Effector memory CD8-positive, alpha-beta T cell (primary cell): ENCODE measurements at places on chromosomes 6 and 20.
A peak's percentile ranks its signal among the peaks of the same experiment; 100 is the strongest.

GRCh38 chr6:157905590-157906342, 75.9 kb upstream of the SYNJ2 start:
- DNase-seq, result no peak

- no peak for DNase-seq
These were observed 59.7 kb downstream of the BANF2 start for GRCh38 chr20:17759449-17759848.

GRCh38 chr6:88369262-88369661, 203.1 kb upstream of the CNR1 start:
- no peak for DNase-seq

DNA sequence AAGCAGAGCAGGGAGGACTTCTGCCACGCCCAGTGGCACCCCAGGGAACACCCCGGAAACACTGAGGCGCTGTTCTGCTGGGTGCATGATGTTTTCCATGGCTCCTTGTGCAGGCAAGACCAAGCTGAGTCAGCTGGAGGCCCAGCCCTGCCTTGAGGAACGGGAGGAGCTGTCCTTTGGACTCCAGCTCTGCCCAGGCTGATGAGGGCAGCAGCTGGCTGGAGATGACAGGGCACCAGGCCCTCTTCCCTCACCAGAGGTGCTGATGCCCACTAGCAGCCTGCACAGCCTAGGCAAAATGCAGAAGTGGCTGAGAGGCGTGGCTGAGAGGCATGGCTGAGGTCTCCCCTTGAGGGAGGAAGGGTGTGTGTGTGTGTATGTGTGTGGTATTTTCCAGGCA, 2.4 kb downstream of the C6orf132 start:
- no peak for DNase-seq

GRCh38 chr20:12153628-12154027, 235.9 kb downstream of the BTBD3 start:
- no peak for DNase-seq

DNA sequence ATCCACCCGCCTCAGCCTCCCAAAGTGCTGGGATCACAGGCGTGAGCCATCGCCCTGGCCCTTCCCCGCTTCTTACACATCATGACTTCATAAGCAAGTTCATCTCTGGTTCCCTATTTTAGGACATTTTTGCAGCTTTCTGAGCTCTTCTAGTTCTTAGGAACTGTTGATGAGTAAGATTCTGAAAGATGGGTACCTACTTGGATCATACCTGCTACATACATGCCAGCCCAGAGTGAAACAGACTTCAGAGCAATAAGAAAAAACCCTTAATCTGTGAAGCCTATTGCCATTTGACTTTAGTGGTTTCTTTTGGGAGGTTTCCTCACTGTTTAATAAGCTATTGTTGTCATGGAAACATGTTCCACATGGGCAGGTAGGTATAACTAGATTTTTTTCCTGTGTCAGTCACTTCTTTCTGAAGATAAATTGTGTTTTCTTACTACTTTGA, 27.9 kb upstream of the TMEM217 start:
- DNase-seq, result no peak

GRCh38 chr20:56755201-56755600, 126.1 kb downstream of the TFAP2C start:
- DNase-seq, result no peak

DNA sequence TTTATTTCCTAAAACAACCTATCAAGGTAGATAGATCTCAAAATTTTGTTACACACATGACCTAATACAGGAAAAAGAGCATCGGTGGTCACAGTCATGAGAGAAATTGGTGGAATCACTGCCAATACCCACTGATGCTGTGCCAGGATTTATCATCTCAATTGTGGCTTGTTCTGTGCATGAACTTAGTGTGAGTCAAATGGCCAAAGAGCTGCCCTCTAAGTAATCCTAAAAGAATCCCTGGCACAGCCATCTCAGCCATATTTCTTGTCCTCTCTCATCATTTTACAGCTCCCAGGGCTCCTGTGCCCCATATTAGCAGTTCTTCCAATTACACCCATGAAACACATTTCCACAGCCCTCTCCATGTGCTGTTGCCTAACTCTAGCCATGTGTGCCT, 6.1 kb downstream of the GSTA5 start:
- DNase-seq, result no peak

GRCh38 chr6:42756722-42757121, 10.8 kb upstream of the TBCC start:
- no peak for DNase-seq

- no peak for DNase-seq
These were observed 27.7 kb upstream of the CARMIL1 start for GRCh38 chr6:25251426-25251825.

DNA sequence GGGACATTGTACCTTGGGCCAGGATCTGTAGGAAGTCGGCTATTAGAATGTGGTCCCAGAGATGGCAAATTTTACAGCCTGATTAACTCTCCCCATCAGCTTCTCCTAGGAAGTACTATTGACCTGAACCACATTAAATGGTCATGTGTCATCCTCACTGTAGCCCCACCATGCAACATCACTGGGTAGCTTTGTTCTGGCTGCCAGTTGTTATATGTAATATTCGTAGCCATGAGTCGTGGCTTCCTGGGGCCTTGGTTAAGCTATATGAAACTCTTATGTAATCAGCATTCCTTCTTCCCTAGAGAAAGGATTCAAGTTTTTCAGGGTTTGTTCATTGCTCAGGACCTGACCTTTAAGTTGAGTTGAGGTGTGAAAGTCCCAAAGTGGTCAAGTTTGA, 125.7 kb downstream of the ANKS1A start:
- no peak for DNase-seq

- DNase-seq, result no peak
These were observed 38.5 kb downstream of the GCNT2 start for GRCh38 chr6:10559522-10560152.

DNA sequence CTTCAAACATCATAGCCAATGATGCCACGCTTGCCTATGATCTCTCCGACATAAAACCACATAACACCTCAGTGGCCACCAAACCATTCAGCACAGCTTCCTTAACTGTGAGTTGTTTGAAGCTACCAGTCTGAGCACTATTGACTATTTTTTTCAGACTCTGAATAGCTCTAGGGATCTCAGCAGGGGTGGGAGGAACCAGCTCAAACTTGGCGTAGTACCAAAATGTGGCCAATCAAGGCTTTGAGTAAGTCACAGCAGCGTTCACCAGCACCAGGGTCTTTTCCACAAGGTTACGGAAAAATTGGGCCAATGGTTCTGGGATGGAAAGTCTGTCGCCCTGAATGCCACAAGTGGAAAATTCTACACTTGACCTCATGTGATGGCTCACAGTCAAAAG, 70.6 kb downstream of the SMPDL3A start:
- DNase-seq, result no peak

DNA sequence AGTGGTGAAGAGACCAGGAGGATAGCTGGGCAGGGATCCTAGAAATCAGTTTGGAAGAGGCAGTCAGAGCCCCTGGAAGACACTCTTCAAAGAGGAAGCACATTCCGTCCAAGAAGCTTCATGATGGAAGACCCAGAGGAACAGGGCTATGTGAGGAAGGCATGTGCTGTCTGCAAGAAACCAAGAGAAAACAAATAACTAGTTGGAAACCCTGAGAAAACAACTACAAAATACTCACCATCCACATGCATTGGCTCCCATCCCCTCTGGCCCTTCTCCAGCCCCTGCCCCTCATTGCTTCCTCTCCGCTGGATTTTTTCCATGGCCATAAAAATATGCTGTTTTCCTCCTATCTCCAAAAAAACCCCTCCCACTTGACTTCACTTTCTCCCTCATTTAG, 40.9 kb upstream of the SMOC2 start:
- DNase-seq, result no peak

DNA sequence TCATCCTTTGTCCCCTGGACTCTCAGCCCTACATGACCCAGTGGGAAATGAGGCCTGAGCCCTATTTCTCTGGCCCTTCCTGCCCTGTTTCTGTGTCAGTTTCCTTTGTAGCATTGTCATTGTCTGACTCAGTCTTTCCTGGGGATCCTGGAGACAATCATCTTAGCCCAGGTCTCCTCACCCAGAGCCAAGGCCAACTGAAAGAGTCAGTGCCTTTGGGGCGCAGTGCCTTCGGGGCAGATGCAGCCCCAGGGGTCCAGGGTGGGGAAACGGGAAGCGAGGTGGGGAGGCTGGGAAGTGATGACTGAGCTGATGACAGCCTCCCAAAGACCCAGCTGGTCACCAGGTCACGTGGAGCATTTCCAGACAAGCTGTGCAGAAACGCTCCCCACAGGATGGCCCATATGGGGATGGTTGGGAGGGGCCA, 93.3 kb upstream of the SULF2 start:
- DNase-seq, result no peak

- no peak for DNase-seq
These were observed 87.6 kb downstream of the QRSL1 start for GRCh38 chr6:106716966-106717365.

DNA sequence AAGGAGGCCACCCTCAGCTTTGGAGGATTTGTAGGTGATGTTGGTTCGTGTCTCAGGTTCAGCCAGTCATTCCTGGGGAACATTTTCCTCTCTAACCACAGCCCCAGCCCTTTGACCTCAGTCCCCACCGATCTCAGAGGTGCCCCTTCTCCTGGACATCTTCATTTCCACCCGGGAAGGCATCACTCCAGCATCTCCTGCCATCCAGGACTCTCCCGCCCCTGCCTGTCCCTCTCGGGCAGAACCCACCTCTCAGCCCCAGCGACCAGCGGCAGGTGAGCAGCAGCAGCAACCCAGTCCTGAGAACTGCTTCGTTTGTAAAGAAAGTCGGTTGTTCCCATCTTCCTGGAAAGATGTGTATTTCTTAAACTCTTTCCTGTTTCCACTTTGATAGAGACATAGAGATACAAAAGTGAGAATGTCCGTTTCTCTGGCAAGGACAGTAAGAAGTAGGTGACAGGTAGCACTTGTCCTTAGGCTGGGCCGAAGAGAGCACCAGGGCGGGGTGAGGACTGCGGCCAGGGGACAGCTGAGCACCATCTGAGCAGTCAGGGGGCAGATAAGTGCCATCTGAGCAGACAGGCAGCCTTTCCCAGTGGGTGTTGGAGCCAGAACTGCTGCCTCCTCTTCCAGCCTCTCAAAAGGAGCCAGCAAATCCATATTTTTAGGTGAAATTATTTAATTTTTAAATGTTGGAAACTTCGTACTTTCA, 142.2 kb downstream of the CDH4 start:
- no peak for DNase-seq

GRCh38 chr6:41531591-41532582, 14.3 kb upstream of the FOXP4 start:
- DNase-seq, result peak; percentile 49

DNA sequence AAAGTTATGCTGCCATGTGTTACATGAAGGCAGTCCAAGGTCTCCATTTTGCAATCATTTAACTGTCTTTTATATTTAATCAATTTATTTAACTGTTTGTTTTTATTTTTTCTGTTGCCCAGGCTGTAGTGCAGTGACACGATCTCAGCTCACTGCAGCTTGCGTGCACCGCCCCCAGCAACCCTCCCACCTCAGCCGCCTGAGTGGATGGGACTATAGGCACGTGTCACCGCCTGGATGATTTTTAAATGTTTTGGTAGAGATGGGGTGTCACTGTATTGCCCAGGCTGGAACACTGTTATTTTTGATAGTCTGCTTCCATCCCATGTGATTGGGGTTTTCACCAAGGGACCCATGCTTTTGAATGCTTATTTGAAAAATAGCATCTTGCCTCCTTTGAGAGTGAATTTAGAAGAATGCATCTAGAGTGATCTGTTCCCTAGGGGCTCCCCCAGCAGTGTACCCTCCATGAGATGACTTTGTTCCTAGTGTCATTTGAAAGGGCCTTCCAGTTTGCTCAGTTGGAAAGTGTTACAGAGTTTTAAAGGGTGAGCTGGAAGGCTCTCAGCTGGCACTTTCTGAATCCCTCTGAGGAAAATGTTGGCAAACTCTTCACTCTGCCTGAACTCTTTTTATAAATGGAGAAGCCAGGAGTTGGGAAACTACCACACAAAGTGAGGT, 143.4 kb downstream of the JARID2 start:
- DNase-seq, result no peak

GRCh38 chr20:46809706-46810360, 84.8 kb upstream of the EYA2 start:
- DNase-seq, result no peak

GRCh38 chr20:17456279-17456678, 74.9 kb downstream of the BFSP1 start:
- no peak for DNase-seq

- DNase-seq, result no peak
These were observed 647.8 kb downstream of the CD109 start for GRCh38 chr6:74343804-74344203.

GRCh38 chr6:3367630-3368029, 89.2 kb downstream of the SLC22A23 start:
- no peak for DNase-seq

GRCh38 chr20:36155991-36156390, 1.5 kb downstream of the EPB41L1 start:
- DNase-seq, result no peak

GRCh38 chr6:88266126-88266525, 100.0 kb upstream of the CNR1 start:
- DNase-seq, result no peak

DNA sequence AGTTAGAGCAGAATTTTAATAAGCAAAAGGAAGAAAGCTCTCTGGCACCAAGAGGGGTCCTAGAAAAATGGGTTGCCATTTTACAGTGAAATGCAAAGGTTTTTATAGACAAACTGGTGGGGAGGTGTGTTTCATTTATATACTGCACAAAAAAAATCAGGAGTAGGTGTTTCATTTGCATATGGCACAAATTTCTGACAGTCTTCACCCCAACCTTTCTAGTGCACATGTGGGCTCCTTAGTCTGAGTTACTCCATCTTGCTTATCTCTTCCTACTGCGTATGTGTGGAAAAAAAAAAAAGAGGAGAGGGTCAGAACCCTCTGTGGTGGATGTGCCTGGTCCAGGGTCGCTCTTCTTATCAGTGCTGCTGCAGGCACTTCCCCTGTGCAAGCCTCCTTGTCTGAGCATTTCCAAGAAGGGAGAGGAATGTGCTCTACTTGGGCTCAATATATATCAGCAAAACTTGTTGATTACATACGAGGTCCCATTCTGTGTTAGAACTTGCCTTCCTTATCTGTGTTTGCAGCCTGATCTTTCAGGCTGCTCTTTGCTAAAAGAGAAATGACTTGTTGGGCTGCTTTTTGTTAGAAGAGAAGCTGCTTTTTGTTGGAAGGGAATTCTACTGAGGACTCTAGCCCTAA, 59.0 kb upstream of the MRAP2 start:
- DNase-seq, result no peak

- no peak for DNase-seq
These were observed 2.8 kb upstream of the ZNF292 start for GRCh38 chr6:87152526-87152955.

GRCh38 chr6:84042603-84043002, 9.0 kb downstream of the MRAP2 start:
- DNase-seq, result no peak

GRCh38 chr6:169960003-169960344, 208.6 kb downstream of the ERMARD start:
- DNase-seq, result no peak

- no peak for DNase-seq
These were observed 1.2 kb downstream of the IRF4 start for GRCh38 chr6:392441-393390.
